Spinal cord (tissue), 10 donors: ENCODE measurements at places on chromosomes 3 and 15. TPM values are rescaled to one million over a fixed set of nuclear protein-coding genes. Genes with fewer than 3 reads are reported as not detected.

DNA sequence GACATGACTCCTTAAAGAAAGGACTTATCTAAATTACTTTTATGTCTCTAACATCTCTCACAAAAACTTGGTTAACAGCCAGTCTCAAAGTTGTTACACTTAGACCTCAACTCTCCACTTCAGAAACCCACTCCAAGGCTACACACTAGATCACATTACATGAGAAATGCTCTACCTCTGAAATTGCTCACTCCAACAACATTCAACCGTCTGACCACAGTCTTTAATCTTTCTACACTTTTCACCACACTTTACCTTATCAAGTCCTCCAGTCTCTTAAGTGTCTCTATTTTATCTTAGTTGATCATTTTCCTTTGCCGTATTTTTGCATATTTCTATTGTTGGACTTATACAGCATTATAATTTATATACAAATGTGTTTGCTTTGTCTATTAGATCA, 5.8 kb downstream of the SLC12A6 start:
- no peak for DNase-seq

- peak; percentile 87 for DNase-seq
Observed at GRCh38 chr3:12159227-12159601, 502 bp upstream of the TIMP4 start.

GRCh38 chr3:135487261-135487660, 478.3 kb upstream of the PPP2R3A start:
- no peak for DNase-seq

GRCh38 chr3:147387291-147387884, 19.0 kb downstream of the ZIC4 start:
- DNase-seq: no peak

DNA sequence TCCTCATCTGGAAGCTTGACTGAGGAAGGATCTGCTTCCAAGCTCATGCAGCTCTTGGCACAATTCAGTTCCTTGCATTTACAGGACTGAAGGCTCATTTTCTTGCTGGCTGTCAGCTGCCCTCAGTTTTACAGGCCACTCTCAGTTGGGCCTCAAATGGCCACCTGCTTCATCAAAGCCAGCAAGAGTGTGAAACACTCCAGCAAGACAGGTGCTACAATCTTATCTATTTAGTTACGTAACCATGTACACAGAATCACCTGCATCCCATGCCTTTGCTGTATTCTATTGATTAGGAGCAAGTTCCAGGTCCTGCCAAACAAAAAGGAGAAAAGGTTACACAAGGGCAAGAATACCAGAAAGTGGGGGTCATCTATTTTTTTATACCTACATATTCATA, 40.8 kb downstream of the RHCG start:
- no peak for DNase-seq

GRCh38 chr3:83928391-83928790, 1030.4 kb upstream of the CADM2 start:
- no peak for DNase-seq

GRCh38 chr15:58115692-58116091, 22.5 kb upstream of the AQP9 start:
- DNase-seq: no peak

DNA sequence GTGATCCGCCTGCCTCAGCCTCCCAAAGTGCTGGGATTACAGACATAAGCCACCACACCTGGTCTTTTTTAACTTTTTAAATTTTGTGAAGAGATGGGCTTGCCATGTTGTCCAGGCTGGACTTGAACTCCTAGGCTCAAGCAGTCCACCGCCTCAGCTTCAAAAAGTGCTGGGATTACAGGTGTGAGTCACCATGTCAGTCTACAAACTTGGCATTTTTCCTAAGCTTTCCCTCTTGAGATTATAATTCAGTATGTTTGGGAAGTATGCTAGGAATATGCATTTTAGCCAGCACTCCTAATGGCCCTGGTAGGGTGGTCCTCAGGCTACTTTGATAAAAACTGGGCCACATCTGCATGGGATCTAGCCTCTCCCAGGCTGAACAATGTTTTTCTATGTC, 4.4 kb downstream of the WDR73 start:
- no peak for DNase-seq

DNA sequence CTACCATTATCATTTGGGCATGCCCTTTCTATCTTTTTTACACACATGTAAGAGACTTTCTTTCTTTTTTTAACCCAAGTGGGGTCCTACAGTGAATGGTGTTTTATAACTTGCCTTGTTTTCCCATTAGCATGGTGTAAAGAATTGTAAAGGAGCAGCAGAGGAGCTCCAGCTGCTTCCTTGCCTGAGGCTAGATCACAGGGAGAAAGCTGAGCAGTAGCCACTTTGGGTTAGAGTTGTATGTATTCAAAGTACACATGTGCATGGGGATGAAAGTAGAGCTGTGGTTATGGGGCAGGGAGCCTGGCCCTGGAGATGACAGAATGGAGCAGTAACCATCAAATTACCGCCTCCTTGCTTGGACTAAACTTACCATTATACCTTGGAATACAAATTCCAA, 231.1 kb upstream of the PDZRN3 start:
- DNase-seq: no peak

DNA sequence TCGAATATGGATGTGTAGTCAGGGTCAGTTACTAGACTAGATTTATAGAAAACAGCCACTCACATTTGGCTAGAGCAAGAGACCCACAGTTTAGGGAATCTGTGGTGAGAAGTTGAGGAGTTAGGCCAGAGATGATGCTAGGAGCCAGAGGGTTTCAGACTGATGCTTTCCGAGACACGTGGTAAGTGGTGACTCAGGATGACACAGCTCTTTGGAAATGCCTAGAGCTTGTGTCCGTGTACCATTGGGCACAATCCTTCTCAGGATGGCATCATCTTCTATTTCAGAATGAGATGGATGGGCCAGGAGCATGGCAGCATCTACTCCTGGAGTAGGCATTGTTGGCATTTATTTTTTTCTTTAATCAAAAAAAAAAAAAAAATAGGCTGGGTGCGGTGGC, 28.5 kb downstream of the PTPRG start:
- DNase-seq: no peak

- DNase-seq: no peak
Observed at GRCh38 chr3:149605902-149606301, 51.9 kb downstream of the WWTR1 start.

DNA sequence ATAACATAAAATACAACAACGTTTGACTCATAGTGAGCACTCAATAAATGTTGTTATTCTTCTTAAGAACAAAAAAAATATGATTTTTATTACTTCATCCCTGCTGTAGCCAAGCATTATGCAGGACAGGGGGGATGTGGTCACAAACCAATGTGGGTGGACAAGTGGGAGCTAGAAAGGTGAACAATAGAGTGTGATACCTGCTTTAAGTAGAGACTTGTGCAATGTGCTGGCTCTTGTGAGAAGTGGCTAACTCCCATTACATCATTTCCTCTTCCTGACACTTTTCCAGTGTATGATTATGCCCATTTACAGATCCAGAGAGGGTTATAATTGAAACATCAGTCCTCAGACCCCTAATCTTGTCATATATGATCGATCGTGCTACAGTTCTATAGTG, 193.6 kb downstream of the UBE2E2 start:
- DNase-seq: no peak

GRCh38 chr15:89628806-89629715, 26.2 kb downstream of the KIF7 start:
- no peak for DNase-seq

DNA sequence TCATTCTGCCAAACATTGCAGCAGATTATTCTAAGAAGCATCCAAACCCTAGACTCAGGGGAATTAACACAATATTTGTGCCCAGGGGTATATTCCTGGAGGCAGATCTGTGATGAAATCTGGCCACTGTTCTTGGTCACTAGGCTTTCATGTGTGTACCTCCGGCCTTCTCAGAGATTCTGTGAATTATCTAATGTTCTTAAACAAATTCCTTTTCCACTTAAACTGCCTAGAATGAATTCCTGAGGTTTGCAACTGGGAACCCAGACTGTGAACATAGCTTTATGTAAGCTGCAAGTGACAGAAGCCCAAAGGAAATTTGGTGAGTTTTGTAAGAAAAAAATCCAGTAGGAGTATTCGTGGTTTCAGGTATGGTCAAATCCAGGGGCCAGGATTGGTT, 20.7 kb upstream of the CTNNB1 start:
- no peak for DNase-seq

DNA sequence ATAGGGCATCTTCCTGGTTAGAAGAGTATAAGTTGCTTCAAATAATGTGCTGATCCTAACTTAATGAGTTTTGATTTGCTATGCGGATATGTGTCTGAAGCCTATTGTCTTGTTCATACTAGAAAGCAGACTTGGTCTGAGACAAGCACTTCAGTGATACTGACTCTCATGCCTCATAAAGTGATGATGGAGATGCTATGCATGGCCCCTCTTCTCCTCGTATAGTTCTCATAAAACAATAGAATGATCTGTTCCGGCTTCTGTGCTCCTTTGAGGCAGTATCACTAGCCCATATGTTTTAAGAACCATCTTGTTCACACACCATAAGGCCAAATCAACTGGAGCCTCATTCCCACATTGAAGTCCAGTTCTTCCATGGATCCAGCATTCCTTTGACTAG, 222.1 kb downstream of the LRTM1 start:
- DNase-seq: no peak

DNA sequence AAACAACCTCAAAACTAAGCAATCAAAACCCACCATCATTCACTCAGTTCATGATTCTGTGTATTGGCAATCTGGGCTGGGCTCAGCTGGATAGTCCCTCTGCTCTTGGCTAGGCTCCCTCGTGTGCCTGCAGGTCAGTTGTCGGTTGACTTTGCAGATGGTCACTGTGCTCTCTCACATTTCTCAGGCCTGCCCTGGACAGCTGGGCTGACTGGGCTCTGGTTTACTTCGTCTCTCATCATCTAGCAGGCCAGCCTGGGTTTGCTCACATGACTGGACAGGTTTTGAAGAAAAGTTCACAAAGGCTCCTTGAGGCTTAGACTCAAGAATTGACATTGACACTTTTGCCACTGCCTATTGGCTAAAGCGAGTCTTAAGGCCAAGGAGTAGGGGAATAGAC, 105.0 kb upstream of the CTNNB1 start:
- no peak for DNase-seq

DNA sequence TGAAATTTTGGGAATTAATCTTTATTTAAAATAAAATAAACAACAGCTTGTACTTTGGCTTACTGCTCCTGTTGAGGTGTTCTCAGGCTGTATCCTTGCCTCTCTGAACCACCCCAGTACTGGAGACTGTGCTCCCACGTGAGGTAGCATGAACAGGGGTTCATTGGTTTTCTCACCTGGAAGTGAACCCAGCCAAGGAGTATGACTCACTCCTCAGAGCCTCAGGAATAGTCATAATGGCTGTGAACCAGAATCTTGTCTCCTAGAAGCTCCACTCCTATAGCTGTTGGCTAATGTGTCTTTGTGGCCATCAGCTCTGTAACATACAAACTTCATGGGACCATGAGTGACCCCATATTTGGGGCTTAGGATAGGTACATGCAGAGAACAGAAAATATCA, 122.5 kb upstream of the ST8SIA2 start:
- DNase-seq: no peak

GRCh38 chr3:154364849-154365248, 40.6 kb upstream of the DHX36 start:
- DNase-seq: no peak

DNA sequence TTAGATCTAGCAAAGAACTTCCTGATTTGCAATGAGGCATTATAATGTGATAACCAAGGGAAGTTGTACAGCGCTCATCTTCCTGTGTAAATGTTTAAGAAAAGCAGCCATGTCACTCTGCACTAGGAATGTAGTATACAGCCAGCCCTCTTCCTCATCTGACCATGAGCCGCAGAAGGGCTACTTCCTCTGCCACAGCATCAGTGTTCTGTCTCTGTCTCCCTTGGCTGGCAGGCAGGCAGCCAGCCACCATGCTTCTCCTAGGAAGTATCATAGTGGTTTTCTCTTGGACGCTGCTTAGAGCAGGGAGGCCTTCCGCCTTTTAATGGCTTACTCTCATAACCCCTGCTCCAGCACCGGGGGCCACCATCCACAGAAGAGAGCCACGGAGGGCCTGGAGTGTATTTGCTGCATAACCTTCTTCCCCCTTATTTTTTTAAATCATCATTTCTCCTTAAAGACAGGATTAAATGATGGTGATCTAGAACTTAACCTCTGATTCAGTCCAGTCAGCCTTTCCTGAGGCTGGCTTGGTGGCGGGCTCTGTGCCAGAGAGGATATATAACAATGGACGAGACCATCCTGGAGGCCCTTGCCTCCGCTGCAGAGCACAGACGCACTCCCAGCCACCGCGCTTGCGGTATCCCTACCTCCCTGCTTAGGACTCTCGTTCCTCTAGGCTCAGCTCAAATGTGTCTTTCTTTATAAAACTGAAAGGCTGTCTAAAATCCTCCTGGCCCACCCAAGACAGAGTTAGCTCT, 57.3 kb upstream of the PLXNA1 start:
- no peak for DNase-seq

- no peak for DNase-seq
Observed at GRCh38 chr3:32813180-32813579, 4.6 kb upstream of the TRIM71 start.

DNA sequence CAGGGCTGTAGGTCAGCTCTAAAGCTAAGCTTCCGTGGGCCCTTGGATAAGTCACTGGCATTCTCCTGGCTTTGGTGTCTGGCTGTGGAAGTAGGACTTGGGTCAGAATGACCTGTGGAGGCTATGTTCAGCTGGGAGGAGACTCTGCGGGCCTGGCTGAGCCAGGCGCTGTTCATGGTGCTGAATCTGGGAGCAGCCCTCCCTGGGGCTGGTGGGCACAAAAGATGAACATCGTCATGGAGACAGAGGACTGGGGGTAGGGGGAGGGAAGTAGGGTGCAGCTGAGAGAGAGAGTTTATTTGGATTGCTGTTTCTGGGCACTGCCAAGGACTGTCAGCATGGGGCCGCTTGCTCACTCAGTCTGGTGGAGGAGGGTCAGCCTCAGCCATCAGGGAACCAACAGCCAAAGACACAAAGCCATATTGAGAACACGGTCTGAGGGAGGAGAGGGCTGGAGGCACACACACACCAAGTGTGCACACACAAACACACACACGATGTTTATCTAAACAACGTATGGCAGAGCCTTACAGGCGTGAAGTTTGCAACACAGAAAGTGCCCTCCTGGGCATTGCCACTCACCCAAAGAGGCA, 120.7 kb upstream of the LINGO1 start:
- DNase-seq: peak; percentile 64

- no peak for DNase-seq
Observed at GRCh38 chr15:89817701-89818280, 3.1 kb upstream of the ANPEP start.

- no peak for DNase-seq
Observed at GRCh38 chr15:60682615-60683014, 203.7 kb upstream of the ICE2 start.

- DNase-seq: no peak
Observed at GRCh38 chr3:172211123-172211522, 171.7 kb downstream of the FNDC3B start.

GRCh38 chr3:73542136-73542535, 82.6 kb downstream of the PDZRN3 start:
- no peak for DNase-seq

Gene PPP1R14D
- not detected for total RNA-seq

Gene CEP70
- total RNA-seq: 50.9 TPM

Gene COPS2
- total RNA-seq: 111 TPM

Gene CYP19A1
- 1.4 TPM for total RNA-seq

Gene GHSR
- 0.40 TPM for total RNA-seq

Gene CX3CR1
- total RNA-seq: 42.1 TPM

Gene CSNK1G1
- 24.9 TPM for total RNA-seq

Gene PODXL2
- total RNA-seq: 102 TPM

Gene GALNT15
- 19.1 TPM for total RNA-seq

Gene CEP19
- 5.8 TPM for total RNA-seq

Gene GPR62
- 4.6 TPM for total RNA-seq

Gene ITIH3
- total RNA-seq: 2.0 TPM

Gene SHC4
- 11.0 TPM for total RNA-seq

Gene GCNT3
- 0.10 TPM for total RNA-seq

Gene DPPA2
- not detected for total RNA-seq
